ENCODE measurements at places on chromosomes 12 and 14.

GRCh38 chr14:23137192-23137812, 18.2 kb upstream of the CEBPE start:
- DNase-seq = no peak

- DNase-seq = no peak
Measured at GRCh38 chr12:95615749-95616148, 64.5 kb upstream of the USP44 start.

DNA sequence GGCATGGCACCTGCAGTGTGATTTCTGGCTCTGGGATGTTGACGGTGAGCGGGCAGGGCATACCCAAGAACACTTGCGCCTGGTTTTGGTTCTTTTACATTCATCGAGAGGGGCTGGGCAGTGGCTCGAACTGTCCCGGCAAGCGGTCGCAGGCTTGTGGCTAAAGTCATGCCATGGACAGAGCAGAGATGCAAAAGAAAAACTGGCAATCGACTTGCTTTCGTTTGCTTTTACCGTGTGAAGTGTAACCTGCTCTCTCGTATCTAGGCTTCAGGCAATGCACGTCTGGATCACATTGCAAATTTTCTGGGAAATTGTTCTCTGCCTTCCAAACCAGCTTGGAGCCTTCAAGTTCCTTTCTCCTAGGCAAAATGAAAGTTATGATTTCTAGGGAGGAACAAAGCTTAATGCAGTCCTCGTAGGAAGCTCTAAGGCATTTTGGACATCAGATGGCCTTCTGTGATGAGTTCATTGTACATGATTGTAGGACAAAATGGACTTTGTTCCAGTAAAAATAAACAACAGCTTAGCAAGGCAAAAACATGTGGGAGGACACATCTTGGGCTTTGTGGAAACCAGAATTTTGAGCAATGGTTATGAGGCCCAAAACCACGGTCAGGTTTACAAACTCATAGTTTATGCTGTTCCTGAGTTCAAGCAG, 18.3 kb downstream of the ADGRD1 start:
- DNase-seq = peak; percentile 23

DNA sequence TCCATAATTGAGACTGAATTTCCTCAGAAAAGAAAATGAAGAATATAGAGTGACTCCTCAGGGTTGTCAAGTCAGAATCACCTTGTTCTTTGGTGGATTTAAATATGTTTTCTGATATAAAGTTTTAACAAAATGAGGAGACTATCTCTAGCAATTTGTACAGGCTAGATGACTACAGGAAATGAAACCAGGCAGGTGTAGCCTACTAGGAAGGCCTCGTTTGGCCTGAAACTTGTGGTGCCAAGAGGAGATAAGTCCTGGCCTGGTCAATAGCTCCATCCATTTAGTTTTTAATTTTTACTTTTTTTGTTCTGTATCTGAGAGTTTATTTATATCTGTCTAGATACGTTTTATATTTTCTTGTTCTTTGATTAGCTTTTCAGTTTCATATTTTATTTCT, 41.5 kb downstream of the SNAPC1 start:
- DNase-seq = no peak

DNA sequence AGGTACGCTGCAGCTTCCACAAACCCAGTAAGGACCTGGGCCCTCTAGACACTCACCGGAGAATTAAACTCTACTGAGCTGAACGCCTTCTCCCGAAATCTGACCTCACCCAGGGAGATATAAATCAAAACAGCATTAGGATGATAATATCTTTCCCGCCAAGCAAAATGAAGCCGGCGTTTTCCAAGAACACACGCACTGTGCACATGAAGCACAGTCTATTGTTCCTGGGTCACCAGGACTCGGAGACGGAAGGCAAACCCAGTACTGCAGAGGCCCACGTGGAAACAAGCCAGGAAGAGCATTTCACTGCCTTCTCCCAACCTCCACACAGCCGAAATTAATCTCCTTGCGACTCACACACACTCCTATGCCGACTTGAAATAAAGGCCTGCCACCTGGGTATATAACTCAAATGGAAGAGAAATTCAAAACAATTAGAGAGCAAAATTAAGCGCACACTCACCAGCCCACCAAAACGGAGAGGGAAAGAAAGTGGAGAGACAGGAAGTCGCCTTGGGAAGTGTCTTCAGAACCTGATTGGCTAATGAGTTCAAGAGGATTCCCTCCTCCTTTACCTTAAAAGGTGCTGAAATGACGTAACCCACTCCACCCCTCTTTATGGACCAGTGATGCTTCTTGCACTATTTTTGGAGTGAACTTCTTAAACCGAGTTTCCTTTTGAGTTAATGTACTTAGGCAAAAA, at the start of gene CCNB1IP1:
TSS of gene CCNB1IP1 (minus strand) at position 492 of the 706 bp plus-strand sequence. CDS start 16,756 bp downstream, outside the sequence.
- DNase-seq = no peak

DNA sequence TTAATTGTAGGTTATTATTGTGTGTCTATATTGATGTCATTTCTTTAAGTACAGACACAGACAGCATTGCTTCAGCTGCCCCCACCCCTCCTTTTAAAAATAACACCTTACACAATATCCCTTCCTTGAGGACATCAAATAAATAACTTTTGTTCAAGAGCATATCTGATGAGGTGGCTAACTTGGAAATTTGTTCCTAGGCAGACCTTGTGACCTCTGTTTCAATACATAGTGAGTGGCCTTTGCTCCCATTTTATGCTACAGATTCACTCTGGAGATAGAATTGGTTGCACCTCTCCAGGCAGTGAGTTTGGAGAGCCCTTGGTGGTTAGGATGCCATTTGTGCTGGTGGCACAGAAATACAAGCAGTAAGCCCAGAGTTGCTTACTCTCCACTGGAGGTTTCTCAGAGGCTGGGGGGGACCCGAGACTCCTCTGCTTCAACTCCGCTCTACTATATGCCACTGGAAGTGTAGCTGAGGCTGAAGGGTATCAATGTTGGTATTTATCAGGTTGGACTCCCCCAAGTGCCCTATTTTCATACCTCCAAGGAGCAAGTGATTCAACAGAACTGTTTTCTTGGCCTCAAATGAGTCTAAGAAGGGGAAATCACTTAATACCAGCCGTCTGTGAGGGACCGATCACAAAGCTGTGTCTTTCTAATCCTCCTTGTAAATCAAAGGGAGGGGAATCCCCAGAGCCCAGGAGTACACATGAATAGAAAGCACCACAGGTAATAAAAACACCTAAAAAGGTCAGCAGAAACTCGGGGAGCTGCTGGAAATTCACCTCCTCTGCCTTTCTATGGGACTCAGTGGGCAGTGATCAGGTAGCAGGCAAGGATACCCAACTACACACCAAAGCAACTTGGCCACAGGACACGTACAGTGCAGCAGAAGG, 463.1 kb downstream of the RAD51B start:
- no peak for DNase-seq

DNA sequence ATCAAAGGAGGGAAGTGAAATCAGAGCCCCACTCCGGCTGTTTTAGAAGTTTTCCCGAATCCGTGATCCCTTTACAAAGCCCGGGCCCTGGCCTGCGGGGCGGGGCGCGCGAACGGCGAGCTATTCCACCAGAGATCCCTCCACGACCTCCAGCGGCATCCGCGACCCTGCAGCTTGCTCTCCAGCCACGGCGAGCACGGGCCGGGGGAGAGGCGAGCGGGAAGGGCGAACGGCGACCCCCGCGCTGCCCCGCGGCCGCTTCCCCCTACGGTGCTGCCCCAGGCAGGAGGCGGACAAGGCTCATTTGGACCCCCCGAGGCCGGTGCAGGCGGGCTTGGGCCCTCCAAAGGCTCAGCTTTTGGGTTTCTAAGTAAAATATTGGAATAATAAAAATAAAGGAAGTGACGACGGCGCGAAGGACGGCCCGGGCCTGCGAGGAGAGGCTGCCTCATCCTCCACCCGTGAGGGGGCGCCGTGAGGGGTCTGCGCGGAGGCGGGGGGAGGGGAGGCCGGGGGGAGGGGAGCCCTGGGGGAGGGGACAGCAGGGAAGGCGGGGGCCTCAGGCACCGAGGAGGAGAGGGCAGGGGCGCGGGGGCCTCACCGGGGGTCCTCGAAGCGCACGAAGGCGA, 613 bp downstream of the SRSF9 start:
- DNase-seq = no peak

Measured in kidney (tissue), 22 donors.